GM13976 (cell line): ENCODE measurements at places on chromosomes 11 and 22.

DNA sequence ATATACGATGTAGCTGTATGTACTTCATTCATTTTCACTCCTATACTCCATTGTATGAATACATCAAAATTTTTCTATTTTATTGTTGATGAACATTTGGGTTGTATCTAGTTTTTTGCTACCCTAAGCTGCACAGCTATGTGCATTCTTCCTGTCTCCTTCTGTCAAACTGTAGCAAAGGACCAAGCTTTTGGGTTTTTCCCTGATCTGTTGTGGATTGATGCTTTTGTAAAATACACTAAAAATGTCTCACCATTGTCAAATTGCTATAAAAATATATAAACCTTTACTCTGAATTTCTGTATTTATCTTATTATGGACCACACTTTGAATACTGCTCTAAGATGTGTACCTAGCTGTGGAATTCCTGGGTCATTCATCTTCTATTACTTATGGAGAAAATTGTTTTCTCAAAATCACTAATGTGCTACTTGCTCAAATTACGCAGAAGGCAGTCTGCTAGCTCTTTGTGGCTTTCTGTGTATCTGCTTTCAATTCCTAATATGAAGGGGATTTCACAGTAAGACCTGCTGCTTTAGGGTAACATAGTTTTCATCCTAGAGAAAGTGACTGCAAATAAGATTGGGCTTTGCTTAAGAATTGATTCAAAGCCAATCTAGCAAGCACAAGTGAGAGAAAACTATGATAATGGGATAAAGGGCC, 123.4 kb downstream of the CYP2R1 start:
- no peak for DNase-seq

DNA sequence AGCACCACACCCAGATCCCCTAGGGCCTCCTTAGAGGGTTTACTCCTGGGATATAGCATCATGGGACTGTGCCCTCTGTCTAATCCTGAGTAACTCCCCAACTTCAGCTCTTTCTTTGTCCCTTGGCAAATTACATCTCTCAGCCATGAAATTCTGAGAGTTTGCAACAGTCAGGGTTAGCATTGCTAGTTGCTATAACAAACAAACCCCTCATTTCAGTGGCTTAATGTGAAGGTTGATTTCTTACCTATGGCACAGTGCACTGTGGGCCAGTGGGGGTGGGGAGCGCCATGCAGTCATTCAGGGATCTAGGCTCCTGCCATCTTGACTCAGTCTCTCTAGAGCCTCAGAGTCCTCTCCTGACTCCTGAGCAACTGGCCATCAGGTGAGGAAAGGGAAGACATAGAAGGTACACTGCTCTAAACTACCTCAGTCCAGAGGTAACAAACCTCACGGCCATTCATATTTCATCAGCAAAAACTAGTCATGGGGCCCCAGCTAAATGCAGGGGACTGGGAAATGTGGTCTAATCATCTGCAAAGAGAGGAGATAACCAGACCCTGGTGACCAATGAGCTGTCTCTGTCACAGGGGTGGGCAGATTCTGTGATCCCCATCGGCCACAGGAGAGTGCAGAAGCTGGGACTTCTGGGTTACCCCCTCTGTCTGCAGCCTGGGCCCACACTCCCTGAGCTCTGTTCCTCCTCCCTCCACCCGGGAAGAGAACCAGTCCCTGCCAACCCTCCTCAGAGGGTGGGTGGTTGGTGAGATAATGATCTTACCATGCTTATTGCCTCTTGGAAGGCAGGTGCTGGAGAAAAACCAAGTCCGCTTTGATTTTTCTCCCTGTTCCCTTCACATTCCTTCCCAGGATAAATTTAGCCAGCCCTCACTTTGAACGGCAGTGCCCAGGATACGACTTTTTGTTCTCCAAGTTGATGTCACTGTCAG, 17.5 kb downstream of the PRG3 start:
- DNase-seq = no peak

DNA sequence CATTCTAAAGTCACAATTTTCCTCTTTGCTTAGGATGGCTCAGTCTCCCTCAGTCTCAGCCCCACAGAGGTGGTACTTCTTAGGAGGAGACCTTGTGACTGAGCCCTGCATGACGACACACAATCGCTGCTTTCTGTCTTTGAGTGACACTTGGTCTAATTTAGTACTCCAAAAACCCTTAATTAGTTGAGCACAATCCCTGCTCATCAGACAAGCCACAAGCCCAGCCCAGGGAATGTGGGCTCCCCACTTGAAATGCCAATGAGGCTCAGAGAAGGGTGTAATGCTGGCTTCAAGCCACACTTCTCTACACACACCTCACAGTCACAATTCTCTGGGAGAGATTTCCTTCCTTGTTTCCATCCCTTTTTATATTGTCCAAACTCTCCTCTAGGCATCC, 101.8 kb downstream of the FEZ1 start:
- no peak for DNase-seq

DNA sequence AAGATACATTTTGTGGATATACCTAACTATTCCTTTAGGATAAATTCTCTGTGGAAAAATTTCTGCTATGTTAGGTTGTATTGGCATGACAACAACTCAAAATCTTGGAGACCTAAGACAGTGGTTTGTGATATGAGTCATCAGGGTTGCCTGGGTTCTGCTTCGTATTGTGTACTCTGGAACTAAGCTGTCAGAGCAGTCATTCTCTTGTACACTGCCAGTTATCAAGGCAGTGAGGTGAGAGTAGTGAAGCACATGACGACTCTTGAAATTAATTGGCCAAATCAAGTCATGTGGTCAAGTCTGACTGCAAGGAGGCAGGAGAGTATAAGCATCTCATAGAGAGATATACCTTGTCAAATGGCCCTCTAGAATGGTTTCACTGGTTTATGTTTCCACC, 104.4 kb downstream of the FANCF start:
- DNase-seq = no peak

DNA sequence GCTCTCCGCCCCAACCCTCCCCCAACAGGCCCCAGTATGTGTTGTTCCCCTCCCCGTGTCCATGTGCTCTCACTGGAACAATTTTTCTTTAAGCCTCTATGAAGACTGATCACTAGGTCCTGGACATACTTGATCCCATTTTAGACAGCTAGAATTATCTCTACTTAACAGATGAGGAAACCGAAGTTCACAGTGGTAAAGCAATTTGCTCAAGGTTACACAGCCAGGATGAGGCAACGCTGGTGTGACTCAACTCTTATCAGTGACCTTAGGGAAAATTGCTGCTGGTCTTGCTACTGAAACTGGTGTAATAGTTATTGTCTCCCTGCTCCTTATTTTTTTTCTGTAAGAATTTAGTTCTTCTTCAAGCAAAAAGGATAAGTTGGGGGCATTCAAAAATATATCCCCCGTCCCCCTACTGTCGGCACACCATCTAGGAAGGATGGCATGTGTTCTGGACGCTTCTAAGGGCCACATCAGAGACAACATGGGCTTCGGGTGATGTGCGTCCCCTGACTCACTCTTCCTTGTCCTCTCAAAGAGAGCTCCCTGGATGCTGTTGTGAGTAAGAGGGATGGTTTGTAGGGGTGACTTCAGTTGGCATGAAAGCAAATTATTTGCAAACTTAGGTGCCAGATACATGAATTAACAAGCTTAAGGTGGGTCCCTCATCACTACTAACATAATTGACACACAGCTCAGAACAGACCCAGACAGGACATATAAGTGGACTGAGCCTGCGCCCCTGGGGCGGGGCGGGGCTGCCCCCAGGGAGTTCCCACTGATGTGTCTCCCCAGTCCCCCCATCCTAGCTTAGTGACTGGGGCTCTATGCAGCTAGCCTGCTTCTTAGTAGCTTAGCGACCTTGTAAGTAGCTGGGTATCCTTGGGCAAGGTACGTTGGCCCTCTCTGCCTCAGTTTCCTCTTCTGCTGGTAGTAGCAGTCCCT, 23.6 kb upstream of the ALX4 start:
- no peak for DNase-seq

DNA sequence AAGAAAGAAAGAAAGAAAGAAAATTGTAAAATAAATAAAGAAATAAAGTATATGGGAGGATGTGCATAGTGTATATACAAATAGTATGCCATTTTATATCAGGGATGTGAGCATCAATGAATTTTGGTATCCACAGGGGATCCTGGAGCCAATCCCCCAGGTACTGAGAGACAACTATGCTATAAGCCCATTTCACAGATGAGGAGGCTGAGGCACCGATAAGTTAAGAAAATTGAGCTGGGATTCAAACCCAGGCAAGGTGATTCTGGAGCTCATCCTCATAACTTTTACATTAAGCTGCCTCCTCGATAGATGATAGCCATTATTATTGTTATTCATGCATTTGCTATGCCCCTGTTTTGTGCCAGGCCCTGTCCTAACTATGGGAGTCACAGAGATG, 47.0 kb upstream of the ACCSL start:
- no peak for DNase-seq

DNA sequence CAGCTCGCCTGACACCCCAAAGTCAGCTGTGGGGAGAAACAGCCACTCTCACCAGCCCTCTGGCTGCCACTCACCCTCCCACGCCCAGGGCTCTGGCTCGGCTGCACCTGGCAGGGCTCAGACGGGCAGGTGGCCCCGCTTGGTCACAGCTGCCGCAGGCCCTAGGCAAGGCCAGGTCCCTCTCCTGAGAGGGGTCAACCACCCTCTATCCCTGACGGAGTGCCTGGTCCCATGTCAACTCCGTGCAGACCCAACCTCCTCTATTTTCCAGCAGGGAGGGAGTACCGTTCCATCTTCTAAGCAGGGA, 1.9 kb downstream of the MAP4K2 start:
- DNase-seq = no peak

DNA sequence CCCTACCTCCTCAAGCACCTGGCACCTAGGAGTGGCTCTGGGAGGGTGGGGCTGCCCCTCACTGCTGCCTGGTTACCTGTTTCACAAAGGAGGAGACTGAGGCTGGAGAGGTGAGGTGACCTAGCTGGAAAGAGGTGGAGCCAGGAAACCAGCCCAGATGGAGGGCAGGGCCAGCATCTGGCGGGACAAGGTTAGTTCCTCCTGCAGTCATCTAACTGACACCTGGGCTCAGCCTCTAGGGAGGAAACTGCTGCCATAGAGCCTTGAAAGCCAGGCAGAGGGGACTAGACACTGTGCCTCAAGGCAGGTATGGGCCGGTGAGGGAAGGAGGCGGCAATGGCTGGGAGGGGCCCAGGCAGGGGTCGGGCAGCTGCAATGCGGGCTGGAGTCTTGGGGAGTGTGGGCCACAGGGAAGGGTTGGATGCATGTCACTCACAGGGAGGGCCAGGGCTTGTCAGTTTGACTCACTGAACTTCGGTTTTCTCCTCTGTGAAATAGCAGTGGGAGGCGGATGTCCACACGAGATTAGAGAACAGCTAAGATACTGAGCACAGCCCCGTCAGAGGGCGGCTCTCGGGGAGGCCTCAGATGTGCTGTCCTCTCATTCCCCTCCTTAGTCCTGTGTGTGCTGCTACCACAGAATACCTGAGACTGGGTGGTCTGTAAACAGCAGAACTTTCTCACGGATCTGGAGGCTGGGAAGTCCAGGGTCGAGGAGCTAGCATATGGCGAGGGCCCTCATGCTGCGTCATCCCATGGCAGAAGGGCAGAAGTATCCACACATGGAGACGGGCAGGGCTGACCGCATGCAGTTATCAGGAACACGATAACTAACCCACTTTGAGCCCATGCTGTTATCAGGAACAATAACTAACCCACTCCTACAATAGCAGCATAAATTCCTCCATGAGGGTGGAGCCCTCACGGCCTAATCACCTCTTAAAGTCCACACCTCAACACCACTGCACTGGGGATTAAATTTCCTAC, 16.1 kb downstream of the MGAT3 start:
- DNase-seq = no peak

GRCh38 chr11:107929611-107930200, 1.5 kb downstream of the RAB39A start:
- peak; percentile 60 for DNase-seq

DNA sequence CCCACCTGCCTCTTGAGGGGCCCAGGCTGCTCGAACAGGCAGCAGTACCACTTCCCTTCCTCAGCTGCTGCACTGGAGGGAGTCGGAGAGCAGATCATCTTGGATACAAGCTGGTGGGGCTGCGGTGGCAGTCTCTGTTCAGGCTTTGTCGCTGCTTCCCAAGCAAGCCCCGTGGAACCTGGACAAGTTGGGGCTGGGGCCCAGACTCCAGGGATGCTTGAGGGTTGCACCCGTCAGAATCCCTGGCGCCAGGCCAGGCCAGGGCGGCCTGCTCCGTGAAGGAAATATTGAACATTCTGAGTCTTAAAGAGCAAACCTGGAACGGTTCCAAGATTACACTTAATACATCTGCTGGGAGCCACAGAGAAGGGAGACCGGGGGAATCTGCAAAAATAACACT, 310.1 kb upstream of the SORL1-AS1 start:
- DNase-seq = no peak

DNA sequence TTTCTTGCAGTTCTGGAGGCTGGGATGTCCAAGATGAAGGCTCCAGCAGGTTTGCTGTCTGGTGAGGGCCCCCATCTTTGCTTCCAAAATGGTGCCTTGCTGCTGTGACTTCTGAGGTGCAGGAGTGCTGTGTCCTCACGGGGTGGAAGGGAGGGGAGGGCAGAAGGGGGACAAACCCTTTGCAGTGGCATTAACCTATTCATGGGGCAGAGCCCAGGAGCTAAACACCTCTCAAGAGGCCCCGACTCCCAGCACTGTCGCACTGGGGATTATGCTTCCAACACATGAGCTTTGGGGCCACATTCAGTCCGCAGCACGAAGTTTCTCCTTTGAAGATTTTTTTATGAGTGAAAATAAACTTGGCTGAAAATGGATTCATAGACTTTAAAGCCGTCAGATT, 25.5 kb upstream of the OSBPL5 start:
- DNase-seq = no peak

DNA sequence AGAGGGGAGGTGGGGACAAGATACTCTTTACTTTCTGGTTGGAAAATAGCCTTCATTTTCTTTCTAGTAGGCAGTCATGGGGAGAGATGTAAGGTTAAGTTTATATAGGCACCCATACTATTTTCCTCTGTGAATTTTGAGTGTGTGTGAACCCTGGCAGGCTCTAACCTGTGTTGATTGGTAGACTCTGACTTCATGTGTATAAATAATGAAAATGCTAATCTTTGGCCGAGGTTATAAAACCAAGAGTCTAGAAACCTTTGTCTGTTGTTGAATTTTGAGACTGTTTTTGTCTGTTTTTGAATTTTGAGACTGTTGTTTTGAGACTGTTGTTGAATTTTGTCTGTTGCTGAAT, 14.0 kb downstream of the TRIM44 start:
- no peak for DNase-seq

- no peak for DNase-seq
Observed at GRCh38 chr11:109439684-109440083, 17.7 kb downstream of the C11orf87 start.

DNA sequence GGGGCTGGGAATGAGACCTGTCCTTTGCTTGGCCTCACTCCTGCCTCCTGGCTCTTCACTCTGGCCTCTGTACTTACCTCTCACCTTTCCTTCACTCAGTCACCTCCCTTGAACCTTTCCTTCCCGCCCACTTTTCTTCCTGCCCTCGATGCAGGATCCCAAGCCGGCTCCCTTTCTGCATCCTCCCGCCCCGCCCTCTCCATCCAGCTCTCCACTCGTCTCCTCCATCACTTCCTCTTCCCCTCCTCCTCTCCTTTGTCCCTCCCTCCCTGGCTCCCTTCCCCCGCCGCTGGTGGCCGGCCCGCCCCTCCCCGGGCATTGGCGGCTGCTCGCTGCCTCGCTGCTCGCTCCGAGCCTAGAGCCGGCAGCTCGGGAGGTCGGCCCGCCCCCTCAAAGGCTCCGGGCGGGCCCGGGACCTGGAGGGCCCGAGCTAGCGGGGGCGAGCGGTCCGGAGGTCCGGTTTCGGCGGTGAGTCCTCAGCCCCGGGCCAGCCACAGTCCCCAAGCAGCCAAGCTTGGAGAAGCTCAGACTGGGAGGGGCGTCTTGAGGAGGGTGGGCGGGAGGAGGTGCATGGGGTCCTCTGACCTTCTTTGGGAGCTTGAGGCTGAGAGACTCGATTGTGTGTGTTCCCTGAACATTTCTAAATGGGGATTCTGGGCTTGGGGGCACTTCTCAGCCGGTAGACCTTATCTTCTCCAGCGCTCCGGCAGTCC, 13.8 kb downstream of the PHLDB1 start:
- peak; percentile 71 for DNase-seq
